ENCODE measurements at places on chromosomes 12 and 14.

DNA sequence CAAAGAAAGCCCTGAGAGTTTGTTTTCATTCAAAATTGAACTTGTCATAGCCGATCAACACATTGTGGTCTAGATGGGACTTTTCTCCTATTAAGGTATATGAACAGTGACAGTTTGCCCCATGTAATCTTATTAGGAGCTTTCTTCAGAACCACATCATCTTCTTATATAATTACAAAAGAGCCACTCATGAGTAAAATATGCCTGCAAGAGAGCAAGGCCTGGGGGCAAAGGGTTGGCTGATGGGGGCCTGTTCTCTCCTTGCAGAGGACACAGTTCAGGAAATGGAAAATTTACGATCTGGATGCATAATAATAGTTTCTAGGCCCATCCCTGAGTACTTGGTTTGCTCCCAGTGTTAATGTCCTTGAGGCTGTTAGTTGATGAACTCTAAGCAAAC lies 87.8 kb downstream of the FLRT2 start:
- DNase-seq, result no peak

- DNase-seq, result no peak
These were observed 208.4 kb downstream of the DPF3 start for GRCh38 chr14:72685456-72685855.

GRCh38 chr12:131830335-131830913 lies 2.2 kb downstream of the MMP17 start:
- peak; percentile 86 for DNase-seq

- no peak for DNase-seq
These were observed 95.7 kb downstream of the PDE3A start for GRCh38 chr12:20463913-20464524.

DNA sequence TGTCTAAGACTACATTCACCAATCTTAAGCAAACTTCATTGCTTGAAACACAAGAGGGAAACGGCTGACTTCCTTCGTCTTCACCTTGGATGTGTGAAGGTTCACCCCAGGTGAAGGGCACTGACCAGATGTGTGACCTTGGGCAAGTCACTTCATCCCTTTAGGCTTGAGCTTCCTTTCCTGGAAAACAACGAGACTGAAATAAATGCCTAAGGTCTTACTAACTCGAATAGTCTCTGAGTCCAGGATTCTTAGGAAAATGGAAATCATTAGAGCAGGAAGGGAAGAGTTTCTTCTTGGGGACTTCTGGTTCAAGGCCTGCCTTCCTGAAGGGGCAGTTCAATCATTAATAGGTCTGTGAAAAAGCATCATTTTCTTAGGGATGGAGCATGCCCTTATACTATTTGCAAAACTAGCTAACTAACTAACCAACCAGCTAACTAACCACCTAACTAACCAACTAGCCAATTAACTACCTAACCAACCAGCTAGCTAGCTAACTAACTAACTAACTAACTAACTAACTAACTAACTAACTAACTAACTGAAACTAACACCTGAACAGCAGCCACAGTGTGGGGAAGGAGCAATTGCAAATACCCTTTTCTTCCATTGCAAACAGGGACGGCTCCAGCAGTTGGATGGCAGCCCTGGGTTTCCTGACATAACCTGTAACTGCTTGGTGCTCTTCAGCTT lies 31.5 kb upstream of the EMP1 start:
- no peak for DNase-seq

GRCh38 chr14:95536671-95537070 lies 1.8 kb downstream of the GLRX5 start:
- DNase-seq, result no peak

GRCh38 chr14:55071870-55072640 lies 20.6 kb downstream of the MAPK1IP1L start:
- no peak for DNase-seq

- no peak for DNase-seq
These were observed 202.7 kb downstream of the RASSF9 start for GRCh38 chr12:85633491-85633890.

DNA sequence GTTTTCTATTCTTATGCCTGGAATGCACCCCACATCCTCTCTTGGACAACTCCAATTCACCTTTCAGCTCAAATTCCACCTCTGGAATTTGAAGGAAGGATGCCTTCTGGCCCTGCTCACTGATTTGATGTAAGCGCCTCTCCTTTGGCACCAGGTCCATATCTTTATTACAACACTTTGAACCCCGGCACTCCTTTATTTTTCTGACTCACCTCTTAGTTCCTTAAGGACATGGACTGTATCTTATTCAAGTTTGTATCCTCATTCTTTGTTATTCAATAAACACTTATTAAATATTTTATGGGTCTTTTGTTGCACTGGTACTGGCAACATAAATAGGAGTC lies 3.1 kb downstream of the GALC start:
- no peak for DNase-seq

GRCh38 chr12:68001486-68002466 lies 12.5 kb downstream of the IFNG-AS1 start:
- DNase-seq, result no peak

GRCh38 chr14:100575266-100575995 lies 11.8 kb downstream of the BEGAIN start:
- no peak for DNase-seq

GRCh38 chr12:49092086-49092815 lies 2.4 kb downstream of the DHH start:
- no peak for DNase-seq

GRCh38 chr12:19901841-19902240 lies 462.5 kb downstream of the AEBP2 start:
- DNase-seq, result no peak

- DNase-seq, result peak; percentile 64
These were observed at the start of gene GPR132 for GRCh38 chr14:105065280-105066228. GPR132 (minus strand) TSS chr14:105065430; CDS start chr14:105055420, 10,010 bp downstream.

DNA sequence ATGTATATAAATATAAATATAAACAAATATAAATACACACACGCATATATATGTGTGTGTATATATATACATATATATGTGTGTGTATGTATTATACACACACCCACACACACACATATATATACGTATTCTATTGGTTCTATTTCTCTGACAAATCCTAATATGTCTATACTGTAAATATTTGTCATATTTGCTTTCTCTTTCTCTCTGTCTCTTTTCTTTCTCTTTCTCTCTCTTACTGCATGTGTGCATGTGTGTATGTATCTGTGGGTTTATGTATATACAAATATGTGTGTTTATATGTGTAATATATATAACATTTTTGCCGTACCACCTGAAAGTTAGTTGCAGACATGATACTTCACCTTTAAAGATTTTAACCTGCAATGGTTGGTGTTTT lies 174.2 kb upstream of the PLEKHG7 start:
- no peak for DNase-seq

Data from left forelimb (tissue), 1 donor.